Activated CD4-positive, alpha-beta T cell treated with anti-CD3 and anti-CD28 coated beads for 36 hours (primary cell): ENCODE measurements at places on chromosomes 13 and 19. TPM values are rescaled to one million over a fixed set of nuclear protein-coding genes. Genes with fewer than 3 reads are reported as not detected.

DNA sequence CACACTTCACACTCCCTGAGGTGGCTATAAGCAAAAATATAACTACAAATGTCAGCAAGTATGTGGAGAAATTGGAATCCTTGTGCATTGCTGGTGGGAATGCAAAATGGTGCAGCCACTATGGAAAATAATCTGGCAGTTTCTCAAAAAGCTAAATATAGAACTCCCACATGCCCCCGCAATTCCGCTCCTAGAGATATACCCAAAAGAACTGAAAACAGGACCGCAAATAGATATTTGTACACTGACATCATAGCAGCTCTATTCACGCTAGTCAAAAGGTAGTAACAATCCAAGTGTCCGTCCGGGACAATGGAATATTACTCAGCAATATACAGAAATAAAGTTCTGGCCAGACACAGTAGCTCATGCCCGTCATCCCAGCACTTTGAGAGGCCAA is 31.5 kb upstream of the TPM4 start:
- no peak overlapping the region for H3K27ac ChIP-seq
- no peak for DNase-seq
- peaks cover 2% of the 10 kb centered on the region for H3K27me3 ChIP-seq
- no peak overlapping the region for H3K4me3 ChIP-seq
- no peaks in the 10 kb centered on the region for H3K36me3 ChIP-seq

DNA sequence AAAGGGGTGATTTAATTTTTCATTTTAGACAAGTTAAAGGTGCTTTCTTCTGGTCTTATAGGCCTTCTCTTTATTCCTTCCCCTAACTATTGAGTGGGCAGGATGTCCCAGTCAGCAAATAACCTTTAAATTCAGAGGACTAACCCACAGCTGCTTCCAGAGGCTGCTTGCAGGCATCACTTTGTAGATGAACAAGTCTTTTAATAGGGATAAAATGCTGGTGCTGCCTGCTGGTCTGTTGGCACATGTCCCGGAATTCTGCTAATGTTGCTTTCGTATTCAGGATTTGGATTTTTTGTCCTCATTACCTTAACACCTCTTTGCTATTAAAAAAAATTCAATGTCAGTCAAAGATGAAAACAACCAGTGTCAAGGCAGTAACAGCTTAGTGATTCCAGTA is 132.7 kb upstream of the KL start:
- no peaks in the 10 kb centered on the region for H3K36me3 ChIP-seq

DNA sequence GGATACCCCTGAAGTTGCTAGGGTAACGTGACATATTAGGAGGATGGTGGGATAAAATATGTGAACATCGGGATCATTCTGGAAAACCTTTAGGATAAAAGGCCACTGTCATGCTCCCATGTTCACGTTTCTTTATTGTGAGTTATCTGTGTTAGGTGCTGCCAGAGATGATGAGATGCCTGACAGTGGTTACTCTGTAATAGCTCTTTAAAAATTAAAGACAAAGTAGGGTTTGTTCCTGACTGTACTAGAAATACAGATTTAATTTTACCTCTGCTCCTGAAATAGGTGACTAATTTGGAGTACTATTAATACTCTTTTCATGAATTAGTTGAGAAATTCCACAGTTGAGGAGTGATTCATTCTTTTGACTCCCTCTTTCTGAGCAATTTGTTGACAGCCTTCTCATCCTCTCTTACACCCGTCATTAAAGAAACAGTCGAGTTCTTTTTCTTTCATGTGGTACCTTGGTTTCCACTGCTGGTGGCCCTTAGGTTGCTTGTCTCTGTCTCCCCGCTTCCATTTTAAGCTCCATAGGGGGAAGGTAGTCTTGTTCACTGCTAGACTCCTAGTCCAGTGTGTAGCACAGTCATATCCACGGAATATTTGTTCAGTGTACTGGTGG is 28.4 kb downstream of the SAE1 start:
- peak overlapping the region; percentile 58 for H3K4me3 ChIP-seq
- peak; percentile 60 for DNase-seq
- H3K27ac ChIP-seq, result peak overlapping the region; percentile 93

DNA sequence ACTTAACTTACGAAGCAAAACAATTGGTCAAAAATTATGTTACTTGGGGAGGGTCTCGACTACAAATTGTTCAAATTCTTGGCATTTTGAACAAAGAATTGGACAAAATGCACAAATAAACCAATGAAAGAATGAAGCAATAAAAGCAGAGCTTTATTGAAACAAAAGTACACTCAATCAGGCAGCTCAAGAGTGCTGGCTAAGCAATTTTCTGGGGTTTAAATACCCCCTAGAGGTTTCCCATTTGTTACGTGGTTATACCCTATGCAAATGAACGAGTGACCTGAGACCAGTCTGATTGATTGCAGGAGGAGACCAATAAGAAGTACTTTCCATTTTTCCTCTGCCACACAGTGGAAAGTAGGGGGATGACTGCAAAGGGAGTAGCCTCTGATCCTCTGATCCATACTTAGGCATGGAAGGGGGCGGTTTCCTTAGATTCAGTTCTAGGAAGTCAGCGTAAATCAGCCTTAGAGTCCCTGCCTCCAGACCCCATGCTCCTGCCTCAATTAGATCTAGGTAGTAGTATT is 228.6 kb downstream of the EFNB2 start:
- no peak for DNase-seq
- H3K36me3 ChIP-seq, result no peaks in the 10 kb centered on the region
- H3K27me3 ChIP-seq, result no peaks in the 10 kb centered on the region

DNA sequence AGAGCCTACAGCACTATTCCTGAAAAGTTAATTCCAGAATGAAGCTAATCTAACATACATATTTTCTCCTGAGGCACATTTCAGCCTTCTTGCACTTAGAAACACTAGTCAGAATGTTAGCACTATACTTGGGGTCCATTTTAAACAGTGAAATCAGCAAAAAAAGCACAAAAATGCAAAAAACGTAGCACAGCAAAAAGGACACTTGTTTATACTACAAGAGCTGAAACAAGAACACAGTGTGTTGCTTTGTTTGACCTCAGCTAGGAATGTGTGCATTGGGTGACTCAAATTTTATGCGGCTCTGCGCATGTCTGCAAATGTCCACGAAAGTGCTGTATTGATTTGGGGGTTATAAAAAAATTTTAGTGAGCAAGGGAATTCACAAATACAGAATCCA is 226.2 kb downstream of the KCNRG start:
- no peak overlapping the region for H3K27ac ChIP-seq
- peaks cover 54% of the 10 kb centered on the region for H3K4me1 ChIP-seq
- peaks cover 17% of the 10 kb centered on the region for H3K27me3 ChIP-seq
- no peak overlapping the region for H3K4me3 ChIP-seq
- no peaks in the 10 kb centered on the region for H3K36me3 ChIP-seq
- no peak for DNase-seq

GRCh38 chr13:39253774-39254173 is 215.5 kb downstream of the NHLRC3 start:
- H3K27ac ChIP-seq, result no peak overlapping the region
- peaks cover 4% of the 10 kb centered on the region for H3K27me3 ChIP-seq
- H3K36me3 ChIP-seq, result no peaks in the 10 kb centered on the region
- no peak overlapping the region for H3K4me3 ChIP-seq
- DNase-seq, result no peak

Gene ZNF763
- total RNA-seq, result 1.1 TPM

DNA sequence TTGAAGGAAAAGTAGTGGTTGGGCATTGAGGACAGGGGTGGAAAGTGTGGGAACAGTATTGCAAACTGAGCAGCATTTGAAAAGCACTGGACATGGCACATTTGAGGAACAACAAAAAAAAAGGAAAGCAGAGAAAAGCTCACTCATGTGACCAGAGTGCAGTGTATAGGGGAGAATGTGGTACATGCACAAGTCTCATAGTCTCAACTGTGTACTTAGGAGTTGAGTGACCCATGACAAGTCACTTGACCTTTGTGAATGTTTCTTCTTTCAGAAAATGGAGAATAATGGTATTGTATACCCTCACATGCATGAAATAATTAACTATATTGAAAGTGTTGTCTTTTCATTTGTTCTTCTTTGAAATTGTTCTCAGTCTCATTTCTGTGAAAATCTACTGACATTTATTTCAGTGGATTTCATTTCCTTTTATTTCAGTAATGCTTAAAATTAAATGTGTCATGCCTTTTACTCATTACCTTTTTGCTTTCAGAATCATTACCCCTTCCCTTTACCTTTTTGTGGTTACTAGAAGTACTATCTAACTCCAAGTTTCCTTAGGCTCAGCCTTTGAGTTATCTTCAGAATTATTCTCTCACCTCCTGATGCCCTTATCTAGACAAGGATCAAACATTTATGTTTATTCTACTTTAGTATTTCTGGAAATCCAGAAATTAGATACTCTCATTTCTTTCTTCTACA is 79.1 kb upstream of the MLNR start:
- no peak for DNase-seq
- H3K36me3 ChIP-seq, result peaks cover 44% of the 10 kb centered on the region
- H3K4me3 ChIP-seq, result no peak overlapping the region
